ENCODE measurements at places on chromosomes 6 and 20. TPM values are rescaled to one million over a fixed set of nuclear protein-coding genes. Genes with fewer than 3 reads are reported as not detected.

GRM1 gene
- not detected for total RNA-seq

RPS18 gene
- 2,635 TPM for total RNA-seq

LY6G6D gene
- not detected for total RNA-seq

ELOVL4 gene
- total RNA-seq = 1.6 TPM

RWDD1 gene
- total RNA-seq = 34.7 TPM

SUPT3H gene
- total RNA-seq = 3.9 TPM

MLN gene
- total RNA-seq = not detected

ALDH5A1 gene
- 7.3 TPM for total RNA-seq

RIPPLY2 gene
- total RNA-seq = not detected

LAMA5 gene
- 260 TPM for total RNA-seq

CD83 gene
- 1.6 TPM for total RNA-seq

LIN28B gene
- total RNA-seq = 1.2 TPM

SSTR4 gene
- 0.28 TPM for total RNA-seq

SMIM8 gene
- total RNA-seq = 3.6 TPM

Measured in A549 treated with Mapracorat at 1 μM for 4 hours (cell line).